ENCODE measurements at places on chromosomes 16 and 17.
A peak's percentile ranks its signal among the peaks of the same experiment; 100 is the strongest.

DNA sequence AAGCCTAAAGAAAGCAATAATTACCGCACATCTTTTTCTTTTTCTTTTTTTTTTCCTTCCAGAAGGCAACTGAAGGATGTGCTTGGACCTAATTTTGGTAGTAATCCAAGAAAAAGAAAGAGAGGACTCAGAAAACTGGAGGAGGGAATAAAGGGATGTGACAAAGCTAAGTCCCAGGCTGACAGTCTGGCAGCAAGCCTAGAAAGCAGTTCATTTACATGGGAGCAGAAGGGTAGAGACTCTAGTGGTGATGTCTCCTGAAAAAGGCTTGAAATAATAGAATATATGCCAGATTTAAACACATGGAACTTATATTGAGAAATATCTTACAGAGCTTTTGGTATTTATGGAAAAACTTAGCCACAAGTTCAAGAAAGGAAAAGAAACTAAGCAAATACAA is 101.0 kb upstream of the SHISA6 start:
- DNase-seq = no peak

DNA sequence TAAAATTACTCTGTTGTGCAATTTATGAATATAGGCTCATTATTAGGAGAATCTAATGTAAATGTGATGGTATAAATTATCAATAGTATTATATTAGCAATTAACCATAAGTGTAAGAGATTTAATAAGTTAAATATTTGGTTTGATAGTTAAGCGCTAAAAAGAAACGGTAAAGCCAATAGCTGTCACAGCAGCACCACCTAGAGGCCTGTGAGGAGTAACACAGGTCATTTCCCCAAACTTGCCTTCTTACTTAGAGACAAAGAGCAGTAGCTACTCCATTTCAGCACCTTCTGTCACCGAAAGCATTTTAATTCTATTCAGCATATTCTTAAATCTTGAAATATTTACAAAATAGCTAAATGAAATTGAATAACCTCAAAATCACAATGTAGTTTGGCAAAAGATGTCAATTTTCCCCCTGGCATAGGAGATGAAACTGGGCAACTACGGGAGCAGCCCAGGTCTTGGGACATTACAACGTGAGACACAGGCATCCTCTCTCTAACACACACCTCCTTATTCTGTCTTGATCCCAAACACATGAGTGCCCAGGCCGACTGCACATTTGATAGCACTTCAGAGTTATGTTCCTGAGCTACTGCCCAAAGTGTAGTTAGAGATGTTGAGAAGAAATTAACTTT is 14.3 kb upstream of the DYNLRB2 start:
- DNase-seq = peak; percentile 20

GRCh38 chr17:32483451-32484019 is 3.3 kb upstream of the CDK5R1 start:
- peak; percentile 64 for DNase-seq

DNA sequence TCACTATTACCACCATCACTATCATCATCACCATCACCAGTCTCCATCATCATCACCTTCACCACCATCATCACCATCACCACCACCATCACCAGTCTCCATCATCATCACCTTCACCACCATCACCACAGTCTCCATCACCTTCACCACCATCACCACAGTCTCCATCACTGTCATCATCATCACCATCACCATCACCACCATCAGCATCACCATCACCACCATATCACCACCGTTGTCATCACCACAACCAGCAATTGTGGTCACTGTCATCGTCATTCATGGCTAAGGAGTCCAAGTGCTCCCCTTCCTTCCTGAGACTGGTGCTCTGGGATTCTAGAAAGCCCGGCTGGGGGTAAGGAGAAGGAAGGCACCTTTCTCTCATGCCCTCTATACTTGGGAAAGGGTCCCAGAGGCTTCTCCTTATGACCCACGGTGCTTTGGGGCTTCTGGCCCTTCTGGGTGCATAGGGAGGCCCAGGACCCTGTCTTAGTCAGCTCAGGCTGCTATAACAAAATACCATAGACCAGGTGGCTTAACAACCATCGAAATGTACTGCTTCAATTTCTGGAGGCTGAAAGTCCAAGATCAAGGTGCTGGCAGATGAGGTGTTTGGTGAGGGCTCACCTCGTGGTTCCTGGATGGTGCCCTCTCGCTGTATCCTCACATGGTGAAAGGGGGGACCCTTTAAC is 93.4 kb upstream of the GSE1 start:
- no peak for DNase-seq

GRCh38 chr16:84434800-84435199 is 66.5 kb downstream of the ATP2C2 start:
- no peak for DNase-seq

DNA sequence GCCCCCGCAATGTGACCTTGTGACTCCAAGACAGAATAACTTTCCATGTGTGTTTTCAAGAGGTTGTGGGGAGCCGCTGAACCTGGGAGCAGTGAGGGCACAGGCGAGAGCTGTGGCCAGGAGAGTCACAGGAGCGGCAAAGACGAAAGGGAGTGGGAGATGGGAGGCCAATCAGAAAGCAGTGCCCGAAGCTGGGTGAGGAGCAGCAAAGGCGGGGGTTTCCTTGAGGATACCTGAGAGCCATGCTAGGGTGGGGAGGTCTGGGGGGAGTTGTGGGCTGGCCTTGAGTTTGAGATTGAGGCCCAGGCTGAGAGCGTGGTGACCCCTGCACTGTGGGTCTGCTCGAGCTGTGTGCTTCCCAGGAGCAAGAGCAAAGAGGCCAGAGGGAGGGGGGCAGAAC is 23.2 kb upstream of the NPTX1 start:
- DNase-seq = no peak

DNA sequence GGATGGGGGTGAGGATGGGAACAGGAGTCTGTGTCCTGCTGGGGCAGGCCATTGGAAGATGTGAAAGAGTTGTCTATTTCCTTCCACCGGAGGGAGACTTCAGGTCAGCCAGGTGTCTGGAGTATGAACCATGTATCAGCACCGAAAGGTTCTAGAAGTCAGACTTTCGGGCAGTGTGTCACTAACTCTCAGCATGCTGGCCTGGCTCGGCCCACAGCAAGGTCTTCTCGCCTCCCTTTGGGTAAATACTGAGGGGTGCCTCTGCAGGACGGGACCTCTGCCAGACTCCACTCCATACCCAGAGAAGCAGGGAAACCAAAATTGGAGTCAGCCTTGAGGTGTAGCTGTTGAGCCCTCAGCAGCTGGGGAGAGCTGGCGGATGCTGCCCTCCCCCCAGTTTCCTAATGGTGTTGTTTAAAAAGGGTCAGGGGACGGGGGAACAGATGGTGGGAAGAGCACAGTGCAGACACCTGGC is 507 bp downstream of the CIITA start:
- no peak for DNase-seq

DNA sequence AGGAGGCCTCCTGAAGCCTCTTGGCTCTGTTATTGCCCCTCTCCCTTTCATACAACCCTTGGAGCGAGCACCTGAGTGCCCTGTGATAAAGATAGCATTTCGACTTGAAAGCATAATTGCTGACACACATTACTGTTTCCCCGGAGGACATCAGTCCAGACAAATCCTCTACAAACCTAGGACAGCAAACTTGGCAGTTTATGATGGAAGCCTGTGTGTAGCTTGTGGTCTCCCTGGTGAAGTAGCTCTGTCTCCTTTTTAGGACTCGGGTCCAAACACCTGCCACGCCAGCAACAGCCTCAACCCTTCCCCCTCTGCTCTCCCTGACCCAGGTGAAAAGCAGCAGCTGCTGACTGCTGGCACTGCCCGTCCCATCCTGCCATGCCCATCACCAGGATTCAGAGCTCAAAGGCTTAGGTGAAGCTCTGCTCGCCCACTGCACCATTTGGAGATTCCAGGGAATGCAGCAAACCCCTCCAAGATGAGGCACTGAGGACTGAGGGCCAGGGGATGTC is 55.9 kb downstream of the IRX6 start:
- DNase-seq = no peak

DNA sequence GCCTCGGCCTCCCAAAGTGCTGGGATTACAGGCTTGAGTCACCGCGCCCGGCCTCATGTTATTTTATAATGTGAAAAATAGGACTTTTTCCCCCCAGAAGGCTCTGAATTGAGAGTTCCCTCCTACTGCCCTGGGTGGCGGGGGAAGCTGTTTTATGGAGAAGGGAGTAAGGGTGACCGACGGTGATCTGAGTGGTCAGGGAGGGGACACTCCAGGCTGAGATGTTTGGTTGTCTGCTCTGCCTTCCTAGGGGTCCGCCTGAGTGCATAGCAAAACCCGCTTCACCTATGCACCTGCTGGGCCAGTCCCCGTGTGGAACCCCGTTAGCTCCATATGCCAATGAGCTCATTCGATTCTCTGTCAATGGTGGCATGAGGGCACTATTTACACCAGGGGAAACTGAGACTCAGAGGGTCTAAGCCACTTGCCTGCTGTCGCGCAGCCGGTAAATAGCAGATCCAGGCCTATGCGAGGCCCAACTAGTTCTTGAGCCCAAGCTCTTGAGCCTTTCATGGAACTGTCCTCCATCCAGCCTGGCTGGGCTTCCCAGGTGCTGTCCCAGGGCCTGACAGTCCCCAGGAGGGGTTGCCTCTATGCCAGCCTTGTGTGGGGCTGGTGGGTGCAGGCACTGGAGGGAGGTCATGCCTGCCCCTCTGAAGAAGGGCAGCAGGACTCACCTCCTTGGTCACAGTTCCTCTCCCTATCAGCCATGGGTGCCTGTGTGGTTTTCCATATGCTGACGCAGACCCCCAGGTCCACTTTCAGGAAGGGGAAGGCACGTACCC is 1.7 kb upstream of the GJD3 start:
- no peak for DNase-seq

GRCh38 chr17:8692916-8693315 is 51.7 kb downstream of the CCDC42 start:
- DNase-seq = no peak

DNA sequence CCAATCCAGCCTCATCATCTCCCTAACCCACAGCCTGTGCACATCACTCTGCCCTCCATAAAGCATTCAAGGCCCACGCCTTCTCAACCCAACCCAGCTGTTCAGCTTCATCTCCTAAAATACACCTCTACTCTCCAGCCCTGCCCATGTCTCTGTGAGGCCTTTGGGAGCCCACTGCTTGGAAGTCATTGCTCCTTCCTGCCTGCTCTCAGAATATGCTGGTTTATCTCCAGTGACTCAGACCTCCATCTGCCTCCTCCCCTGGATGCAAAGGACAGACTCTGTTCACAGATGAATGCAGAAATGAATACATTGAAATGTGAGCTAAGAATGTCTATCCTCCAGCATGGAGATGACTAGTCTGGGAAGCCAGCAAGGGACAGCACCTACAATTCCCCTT is 19.0 kb downstream of the KCNG4 start:
- DNase-seq = no peak

DNA sequence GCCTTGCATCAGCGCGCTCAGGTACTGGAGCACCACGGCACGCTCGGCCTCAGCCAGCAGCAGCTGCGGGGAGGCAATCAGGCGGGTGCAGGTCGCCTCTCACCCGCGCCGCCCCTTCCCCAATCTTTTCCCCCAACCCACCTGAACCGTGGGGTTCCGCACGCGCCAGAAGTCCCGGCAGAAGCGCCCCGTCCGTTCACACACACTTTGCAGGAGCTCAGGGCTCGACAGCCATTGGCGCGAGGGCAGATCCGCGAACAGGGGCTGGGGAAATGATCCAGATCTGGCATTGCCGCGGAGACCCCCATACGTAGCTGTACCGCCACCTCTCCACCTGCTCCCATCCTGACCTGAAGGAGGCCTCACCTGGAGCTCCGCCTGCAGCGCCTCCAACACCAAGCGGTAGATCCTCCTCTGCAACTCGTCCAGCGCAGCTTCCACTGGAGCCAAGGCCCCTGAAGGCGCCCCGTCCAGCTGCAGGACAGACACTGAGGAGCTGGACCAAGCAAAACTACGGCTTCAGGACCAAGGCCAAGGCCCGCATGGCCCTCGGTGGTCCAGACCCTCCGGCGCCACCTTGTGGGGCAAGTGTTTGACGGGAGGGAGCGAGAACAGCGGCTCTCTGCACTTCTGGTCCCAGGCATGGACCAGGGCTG is 1.4 kb upstream of the MATCAP1 start:
- DNase-seq = peak; percentile 88

Measured in HCEC 1CT (cell line).